ENCODE measurements at places on chromosomes 4 and X.

- DNase-seq, result no peak
Observed at GRCh38 chr4:13313856-13314255, 170.3 kb downstream of the RAB28 start.

GRCh38 chrX:42944381-42944998, 166.5 kb upstream of the PPP1R2C start:
- DNase-seq, result peak; percentile 46

DNA sequence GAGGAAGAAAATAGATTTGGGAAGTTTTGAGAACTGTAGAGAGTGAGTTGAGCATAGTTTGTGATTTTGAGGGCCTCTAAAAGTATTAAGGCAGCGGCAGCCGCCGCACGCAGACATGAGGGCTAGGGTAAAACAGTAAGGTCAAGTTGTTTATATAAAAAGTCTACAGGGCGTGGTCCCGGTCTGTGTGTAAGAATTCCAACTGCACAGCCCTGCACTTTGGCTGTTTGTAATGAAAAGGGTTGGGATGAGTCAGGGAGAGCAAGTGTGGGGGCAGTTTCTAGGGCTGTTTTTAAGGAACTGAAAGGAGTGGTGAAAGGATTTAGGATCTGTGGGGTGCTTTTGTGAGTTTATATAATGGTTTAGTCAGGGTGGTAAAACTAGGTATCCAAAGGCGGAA, 55.0 kb downstream of the BEX3 start:
- no peak for DNase-seq

GRCh38 chrX:46953597-46953996, 41.4 kb downstream of the JADE3 start:
- peak; percentile 42 for DNase-seq

- DNase-seq, result peak; percentile 49
Observed at GRCh38 chrX:78329486-78329885, 2.1 kb upstream of the CYSLTR1 start.

DNA sequence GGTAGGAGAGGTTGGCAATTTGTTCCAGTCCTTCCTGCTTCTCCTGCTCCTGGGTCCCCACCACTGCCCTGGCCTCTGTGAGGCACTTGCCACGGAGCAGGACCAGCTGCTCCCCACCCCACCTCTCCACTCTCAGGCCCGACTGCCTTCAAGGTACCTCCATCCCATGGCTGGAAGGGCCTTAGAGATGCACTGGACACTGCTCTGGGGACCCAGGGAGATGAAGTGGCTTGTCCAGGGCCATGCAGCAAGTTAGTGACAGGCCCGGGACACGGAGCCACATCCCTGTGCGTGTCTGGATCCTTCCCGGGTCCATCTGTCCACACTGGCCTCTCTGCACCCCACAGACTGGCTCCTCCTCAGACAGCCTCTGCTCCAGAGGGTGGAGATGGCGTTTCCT, 105.3 kb downstream of the CPZ start:
- no peak for DNase-seq

GRCh38 chr4:26319467-26319948, 1.3 kb upstream of the RBPJ start:
- DNase-seq, result peak; percentile 100

GRCh38 chrX:6517376-6517775, 17.5 kb downstream of the VCX3A start:
- no peak for DNase-seq

GRCh38 chr4:76061982-76062381, 12.5 kb upstream of the ART3 start:
- DNase-seq, result peak; percentile 24

- DNase-seq, result no peak
Observed at GRCh38 chrX:44506678-44507077, 36.0 kb downstream of the FUNDC1 start.

DNA sequence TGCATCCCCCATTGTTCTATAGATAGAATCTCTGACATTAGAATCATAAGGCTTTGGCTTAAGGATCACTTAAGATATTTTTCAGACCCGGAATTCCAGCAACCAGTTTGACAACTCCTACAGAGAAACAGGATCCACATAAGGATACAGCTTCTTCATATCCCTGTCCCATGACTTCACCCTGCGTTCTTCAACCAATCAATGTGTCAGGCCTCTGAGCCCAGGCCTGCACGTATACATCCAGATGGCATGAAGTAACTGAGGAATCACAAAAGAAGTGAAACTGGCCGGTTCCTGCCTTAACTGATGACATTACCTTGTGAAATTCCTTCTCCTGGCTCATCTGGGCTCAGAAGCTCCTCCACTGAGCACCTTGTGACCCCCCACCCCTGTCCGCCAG, 85.1 kb downstream of the MFAP3L start:
- DNase-seq, result no peak

DNA sequence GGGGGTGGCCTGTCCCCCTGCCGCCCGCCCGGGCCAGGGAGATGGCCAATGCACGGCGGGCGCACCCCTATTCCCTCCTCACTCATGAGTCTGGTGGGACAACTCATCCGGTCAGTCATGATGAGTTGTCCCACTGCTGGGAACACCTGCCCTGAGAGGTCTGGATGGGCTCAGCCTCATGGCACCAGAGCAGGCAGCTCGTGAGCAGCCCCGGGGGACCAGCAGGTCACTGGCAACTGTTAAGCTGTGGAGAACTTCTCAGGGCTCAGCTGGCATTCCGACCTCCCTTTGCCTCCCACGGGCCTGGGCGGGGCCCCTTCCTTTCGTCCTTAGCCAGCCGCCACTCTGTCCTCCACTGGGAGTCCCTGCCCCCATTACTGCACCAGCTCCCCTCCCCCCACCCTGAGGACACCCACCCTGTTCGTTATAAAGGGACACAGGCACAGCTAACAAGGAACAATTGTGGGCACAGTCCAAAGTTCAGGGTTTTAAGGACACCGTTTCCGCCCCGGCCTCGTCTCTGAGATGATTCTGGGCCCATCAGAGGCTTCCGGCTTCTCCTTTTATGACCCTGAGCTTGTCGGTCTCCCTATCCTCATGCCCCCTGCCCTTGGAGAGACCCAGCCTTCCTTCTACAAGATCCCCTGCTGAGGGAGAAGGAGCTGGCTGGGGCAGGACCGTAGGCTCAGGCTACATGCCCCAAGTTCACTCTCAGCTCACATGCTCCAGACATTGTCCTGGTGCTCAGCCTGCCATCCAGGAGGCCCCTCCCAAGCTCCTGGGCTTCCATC, 14.6 kb upstream of the KIAA0232 start:
- DNase-seq, result no peak

All from GM12865 (cell line).